ENCODE measurements at places on chromosomes 12 and 14.

- no peak for DNase-seq
- H3K27me3 ChIP-seq = no peaks in the 10 kb centered on the region
- peaks cover 36% of the 10 kb centered on the region for H3K4me1 ChIP-seq
- no peaks in the 10 kb centered on the region for H3K36me3 ChIP-seq
Measured at GRCh38 chr12:110578694-110579534, 4.2 kb downstream of the PPTC7 start.

DNA sequence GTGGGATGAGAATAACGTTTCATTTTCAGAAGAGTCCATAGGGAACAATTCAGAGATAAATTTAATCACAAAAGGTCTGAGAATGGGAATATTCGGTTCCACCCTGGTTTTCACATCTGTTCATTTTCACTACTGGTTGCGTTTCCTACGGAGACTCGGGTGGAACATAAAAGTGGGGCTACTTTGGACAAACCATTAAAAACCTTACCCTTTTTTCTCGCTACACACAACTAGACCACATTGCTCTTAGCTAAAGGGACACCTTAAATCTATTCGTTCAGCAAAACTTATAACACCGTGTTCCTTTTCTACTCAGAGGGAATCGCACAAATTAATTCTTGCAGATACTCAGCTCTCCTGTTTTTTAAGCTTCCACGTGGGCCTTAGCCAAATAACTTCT lies 1.0 kb upstream of the SUDS3 start:
- peaks cover 7% of the 10 kb centered on the region for H3K4me1 ChIP-seq
- H3K4me3 ChIP-seq = peak overlapping the region; percentile 83
- DNase-seq = no peak
- H3K36me3 ChIP-seq = peaks cover 10% of the 10 kb centered on the region
- no peaks in the 10 kb centered on the region for H3K27me3 ChIP-seq
- peak overlapping the region; percentile 98 for H3K27ac ChIP-seq

DNA sequence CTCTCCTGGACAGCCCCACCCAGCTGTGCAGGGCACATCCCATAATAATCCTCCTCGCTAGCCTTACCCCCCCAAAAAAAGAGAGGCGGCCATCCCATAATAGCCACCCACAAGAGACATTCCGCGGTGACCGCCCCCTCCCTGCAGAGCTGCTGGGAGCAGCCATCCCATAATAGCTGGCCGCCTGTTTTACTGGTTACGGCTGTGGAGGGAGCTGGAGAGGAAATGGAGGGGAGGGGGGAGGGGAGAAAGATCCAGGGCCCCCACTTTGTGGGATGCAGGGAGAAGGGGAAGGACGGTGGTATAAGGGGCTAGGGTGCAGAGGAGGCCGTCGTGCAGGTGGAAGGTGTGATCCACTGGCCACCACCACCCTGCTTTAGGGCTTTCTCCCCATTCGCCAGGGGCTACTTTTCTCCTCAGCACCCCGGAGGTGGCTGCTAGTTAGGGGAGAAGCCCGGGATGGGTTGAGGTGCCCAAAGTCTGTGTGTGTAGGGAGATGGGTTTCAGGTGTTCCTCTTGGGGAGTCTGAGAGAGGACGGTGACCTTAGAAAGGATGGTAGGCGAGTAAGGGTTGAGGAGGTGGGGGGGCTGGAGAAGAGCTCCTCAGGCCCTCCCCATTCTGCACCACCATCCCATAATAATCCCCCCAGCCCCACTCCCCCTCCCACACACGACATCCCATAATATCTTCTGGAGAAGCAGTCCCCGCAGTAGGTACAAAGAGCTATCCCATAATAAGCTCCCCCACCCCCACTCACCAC lies 6.0 kb upstream of the CHD4 start:
- H3K4me3 ChIP-seq = no peak overlapping the region
- no peaks in the 10 kb centered on the region for H3K27me3 ChIP-seq
- H3K4me1 ChIP-seq = peaks cover 4% of the 10 kb centered on the region
- DNase-seq = no peak
- H3K27ac ChIP-seq = no peak overlapping the region

DNA sequence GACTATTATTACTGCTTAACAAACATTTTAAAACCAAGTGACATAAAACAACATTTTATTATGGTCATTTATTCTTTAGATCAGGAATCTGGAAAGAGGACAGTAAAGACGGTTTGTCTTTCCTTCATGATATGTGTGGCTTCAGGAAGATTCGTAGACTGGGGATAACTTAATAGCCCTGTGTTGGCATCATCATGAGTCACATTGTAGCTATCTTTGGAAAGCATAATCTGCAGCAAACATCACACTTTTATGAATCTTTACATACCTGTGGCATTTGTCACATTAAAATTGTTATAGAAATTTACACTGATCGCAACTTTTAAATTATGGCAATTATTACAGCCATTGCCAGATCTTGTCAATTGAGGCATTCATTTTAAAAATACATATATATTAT lies 397.1 kb downstream of the NOVA1 start:
- no peak for DNase-seq
- H3K36me3 ChIP-seq = no peaks in the 10 kb centered on the region
- H3K27ac ChIP-seq = no peak overlapping the region
- H3K4me1 ChIP-seq = no peaks in the 10 kb centered on the region
- H3K27me3 ChIP-seq = no peaks in the 10 kb centered on the region

DNA sequence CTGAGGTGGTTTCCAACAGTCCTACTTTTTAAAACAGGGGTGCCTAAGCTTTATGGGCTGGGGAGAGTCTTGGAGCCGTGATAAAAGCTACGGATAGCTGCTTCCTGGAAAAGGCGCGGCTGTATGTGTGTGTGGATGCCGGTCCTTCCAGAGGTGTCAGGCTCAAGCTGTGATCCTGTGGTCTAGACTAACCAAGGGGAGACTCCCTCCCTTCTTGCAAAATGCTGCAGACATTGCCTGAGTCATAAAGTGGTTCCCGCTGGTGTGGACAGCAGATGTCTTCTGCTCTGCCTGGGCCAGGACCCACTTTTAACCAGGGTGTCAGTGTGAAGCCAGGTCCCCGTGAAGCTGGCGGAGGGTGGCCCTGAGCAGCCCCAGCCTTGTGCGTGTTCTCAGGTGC lies 37.8 kb downstream of the CCDC92 start:
- no peak overlapping the region for H3K27ac ChIP-seq
- H3K36me3 ChIP-seq = no peaks in the 10 kb centered on the region
- H3K4me3 ChIP-seq = no peak overlapping the region
- 0 out of 2 replicates have a peak, but pooled peaks cover 4% of the 10 kb centered on the region for H3K27me3 ChIP-seq
- DNase-seq = no peak
- no peaks in the 10 kb centered on the region for H3K4me1 ChIP-seq

- no peak for DNase-seq
- H3K4me1 ChIP-seq = no peaks in the 10 kb centered on the region
Measured at GRCh38 chr12:70334742-70335141, 31.3 kb upstream of the KCNMB4 start.

GRCh38 chr14:103546652-103547454 lies 15.6 kb downstream of the BAG5 start:
- peaks cover 38% of the 10 kb centered on the region for H3K4me1 ChIP-seq
- H3K27ac ChIP-seq = no peak overlapping the region
- DNase-seq = no peak
- no peaks in the 10 kb centered on the region for H3K27me3 ChIP-seq

DNA sequence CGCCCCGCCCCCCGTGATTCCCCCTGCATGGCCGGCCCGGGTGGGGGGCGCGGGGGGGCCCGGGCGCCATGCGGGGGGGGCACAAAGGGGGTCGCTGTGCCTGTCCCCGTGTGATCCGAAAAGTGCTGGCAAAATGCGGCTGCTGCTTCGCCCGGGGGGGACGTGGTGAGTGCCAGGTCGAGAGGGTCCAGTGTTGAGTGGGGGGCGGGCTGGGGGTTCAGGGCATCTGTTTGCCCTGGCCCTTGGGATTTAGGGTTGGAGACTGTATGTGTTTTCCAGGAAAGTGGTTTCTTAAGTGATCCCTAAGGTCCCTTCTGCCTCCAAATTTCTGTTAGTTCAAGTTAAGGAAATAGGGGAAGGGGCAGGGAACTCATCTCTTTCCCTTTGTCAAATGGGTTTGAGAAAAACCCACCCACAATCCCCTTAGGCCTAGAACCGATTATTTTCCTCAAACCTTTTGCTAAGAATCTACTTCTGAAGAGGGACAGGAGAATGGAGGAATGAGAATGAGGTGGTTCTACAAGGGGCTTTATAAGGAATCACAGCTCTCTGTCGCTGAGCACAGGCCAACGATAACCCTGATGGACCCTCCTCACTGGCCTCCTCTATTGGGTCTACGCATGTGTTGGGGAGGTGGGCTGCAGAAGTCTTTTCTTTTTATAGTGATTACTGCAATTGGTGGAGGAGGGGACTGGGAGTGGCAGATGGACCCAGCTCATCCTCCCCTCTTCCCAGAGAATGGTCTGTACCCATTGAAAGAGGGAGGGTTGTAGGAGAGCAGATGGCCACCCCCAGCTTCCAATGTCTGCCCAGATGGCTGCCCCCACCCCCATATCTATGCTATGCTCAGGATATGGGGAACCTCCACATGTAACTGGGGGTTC lies 834 bp downstream of the ARHGEF25 start:
- H3K27ac ChIP-seq = no peak overlapping the region
- no peaks in the 10 kb centered on the region for H3K27me3 ChIP-seq
- peak overlapping the region; percentile 59 for H3K4me3 ChIP-seq
- no peak for DNase-seq
- H3K36me3 ChIP-seq = no peaks in the 10 kb centered on the region

GRCh38 chr12:57840726-57841125 lies 5.8 kb downstream of the CTDSP2 start:
- H3K27me3 ChIP-seq = no peaks in the 10 kb centered on the region
- peaks cover 85% of the 10 kb centered on the region for H3K4me1 ChIP-seq
- H3K27ac ChIP-seq = peak overlapping the region; percentile 44

DNA sequence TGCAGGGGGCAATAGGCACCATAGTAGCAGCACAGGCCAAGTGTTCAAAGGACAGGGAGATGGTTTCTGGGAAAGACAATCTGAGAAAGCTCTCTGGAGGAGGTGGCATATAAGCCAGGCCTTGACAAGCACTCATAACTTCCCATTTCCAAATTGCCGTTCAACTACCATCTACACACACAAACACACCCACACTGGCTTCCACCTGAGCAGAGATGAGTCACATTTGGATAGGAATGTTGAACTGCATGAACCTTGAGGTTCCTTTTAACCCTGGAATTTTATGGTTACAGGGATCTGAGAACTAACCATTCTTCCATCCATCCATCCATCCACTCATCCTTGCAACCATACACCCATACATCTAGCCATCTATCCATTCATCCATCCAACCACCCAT lies 86.6 kb downstream of the KSR2 start:
- no peak for DNase-seq
- H3K36me3 ChIP-seq = no peaks in the 10 kb centered on the region
- H3K27me3 ChIP-seq = no peaks in the 10 kb centered on the region

GRCh38 chr14:100054316-100055075 lies 10.7 kb upstream of the EVL start:
- no peaks in the 10 kb centered on the region for H3K27me3 ChIP-seq
- H3K27ac ChIP-seq = no peak overlapping the region
- H3K4me1 ChIP-seq = 0 out of 2 replicates have a peak, but pooled peaks cover 4% of the 10 kb centered on the region
- DNase-seq = no peak
- H3K4me3 ChIP-seq = no peak overlapping the region
- no peaks in the 10 kb centered on the region for H3K36me3 ChIP-seq

DNA sequence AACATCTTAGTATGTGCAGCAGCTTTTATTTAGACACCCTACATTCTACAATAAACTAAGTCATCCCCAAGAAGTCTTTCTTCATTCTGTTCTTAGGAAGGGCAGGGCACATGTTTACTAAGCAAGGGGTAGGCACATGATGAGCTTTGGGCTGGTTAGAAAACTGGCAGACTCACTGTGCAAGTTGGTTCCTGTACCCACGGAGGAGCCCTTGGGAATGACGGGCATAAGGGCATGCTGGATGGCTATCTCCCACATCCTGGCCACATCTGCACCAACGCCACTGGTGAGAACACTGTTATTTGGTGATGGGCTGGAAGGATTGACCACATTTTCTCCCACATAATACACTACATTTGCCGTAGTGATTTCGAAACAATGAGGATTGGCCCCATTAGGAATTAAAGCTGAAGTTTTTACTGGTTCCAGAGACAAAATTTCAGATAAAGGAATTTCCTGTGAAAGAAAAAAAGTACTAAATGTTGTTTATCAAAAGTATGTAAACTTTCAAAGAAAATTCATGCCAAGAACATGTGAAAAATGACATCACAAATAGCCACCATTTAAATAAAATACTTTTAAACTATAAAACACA lies 297.0 kb downstream of the PRKD1 start:
- H3K36me3 ChIP-seq = no peaks in the 10 kb centered on the region
- H3K27ac ChIP-seq = no peak overlapping the region
- no peaks in the 10 kb centered on the region for H3K27me3 ChIP-seq

DNA sequence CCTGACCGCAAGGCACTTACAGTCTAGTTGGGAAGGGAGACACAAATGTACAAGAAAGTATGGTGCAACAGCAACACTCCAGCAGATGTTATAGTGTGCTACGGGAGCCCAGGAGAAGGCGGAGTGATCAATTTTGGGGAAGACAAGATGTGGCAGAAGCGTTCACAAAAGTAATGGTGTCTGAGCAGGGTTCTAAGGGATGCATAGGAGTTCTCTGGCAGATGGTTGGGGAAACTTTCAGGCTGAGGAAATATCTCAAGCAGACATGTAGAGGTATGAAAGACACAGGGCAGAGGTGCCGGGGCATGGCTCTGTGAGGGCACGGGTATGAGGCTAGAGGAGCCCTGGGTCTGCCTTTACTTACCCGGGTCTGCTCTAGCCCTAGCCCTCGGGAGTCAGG lies 5.1 kb upstream of the TNFRSF1A start:
- H3K4me1 ChIP-seq = peaks cover 17% of the 10 kb centered on the region
- H3K27me3 ChIP-seq = no peaks in the 10 kb centered on the region
- no peak overlapping the region for H3K4me3 ChIP-seq

DNA sequence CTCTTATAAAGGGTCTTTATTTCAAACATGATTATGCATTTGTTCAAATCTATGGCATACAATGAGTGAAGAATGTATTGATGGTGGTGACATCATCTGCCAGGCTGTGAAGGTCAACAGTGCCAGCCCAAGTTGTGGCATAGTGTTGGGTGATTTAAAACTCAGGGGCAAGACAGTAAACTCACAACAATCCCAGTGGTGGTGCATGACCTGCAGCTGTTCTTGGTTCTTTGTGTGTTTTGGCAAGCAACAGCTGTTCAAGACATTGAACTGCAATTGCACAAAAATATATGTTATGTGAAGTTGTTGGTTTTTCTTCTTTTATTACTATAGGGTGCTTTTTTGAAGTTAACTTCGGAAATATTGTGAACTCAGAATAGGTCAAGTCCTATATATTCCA lies 851.6 kb downstream of the NRXN3 start:
- H3K4me1 ChIP-seq = no peaks in the 10 kb centered on the region
- H3K27ac ChIP-seq = no peak overlapping the region
- no peaks in the 10 kb centered on the region for H3K36me3 ChIP-seq
- DNase-seq = no peak
